NCI-H1436 treated with DMSO at 0.1 percent for 48 hours (cell line): ENCODE measurements at places on chromosomes 1 and 21.
A peak's percentile ranks its signal among the peaks of the same experiment; 100 is the strongest.

DNA sequence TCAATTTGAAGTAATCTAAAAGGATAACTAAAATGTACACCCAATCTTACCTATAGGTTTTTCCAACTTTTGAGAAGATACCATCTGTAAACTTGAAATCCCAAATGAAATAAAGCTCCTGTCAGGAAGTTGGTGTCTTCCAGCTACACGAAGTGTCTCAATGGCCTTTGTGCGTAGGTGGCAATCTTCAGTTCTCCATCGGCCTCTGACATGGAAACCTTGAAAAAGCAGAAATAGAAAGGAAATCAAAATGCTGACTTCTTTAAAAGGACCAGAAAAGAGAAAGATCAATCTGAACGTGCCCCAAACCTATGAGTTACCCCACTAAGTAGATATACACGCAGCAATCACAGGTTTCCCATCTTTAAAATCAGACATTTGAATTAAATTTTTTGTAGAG, 10.0 kb downstream of the MKNK1 start:
- no peak for DNase-seq

DNA sequence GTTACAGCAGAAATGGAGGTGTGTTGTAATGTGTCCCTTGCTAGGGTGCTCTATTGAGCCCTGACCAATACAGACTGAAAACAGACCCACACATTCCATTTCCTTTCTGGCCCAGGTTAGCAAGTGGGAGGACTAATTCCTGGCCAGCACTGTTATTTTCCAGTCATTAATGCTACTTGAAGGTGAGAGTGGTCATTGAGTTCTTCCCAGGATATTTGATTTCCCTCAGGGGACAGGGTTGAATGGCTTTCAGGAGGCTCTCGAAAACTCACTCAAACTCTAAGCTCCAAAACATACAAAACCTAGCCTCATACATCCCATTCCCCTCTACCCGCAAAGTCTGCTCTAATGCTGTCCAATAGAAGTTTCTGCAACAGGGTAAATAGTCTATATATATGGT, 6.2 kb downstream of the LRRC52 start:
- no peak for DNase-seq

DNA sequence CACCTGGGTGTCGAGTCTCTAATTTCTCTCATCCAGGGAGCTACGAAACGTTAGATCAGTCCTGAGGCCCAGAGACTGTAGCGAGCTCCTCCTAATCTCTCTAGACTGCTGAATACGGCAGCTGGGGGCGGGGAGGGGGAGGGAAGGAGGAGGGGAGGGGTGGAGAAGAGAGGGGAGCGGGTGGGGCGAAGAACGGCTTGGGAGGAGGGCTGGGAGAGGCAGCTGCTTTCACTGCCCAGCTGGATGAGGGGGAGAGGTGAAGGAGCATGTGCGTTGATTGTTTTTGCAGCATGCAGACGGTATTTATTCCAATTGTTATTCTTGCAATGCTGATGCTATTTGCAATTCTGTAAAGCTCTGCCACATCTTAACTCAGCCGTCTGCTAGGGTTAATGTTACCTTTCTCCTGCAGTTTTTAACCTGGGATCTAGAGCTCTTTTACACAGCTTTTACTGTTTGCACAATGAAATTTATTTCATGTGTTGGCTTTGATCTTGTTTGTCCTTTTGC, 790 bp downstream of the DNAJC6 start:
- peak; percentile 8 for DNase-seq

- DNase-seq, result no peak
These were observed 73.0 kb upstream of the LAPTM5 start for GRCh38 chr1:30830537-30830936.

GRCh38 chr1:165129568-165130164, 226.8 kb downstream of the LMX1A start:
- no peak for DNase-seq

DNA sequence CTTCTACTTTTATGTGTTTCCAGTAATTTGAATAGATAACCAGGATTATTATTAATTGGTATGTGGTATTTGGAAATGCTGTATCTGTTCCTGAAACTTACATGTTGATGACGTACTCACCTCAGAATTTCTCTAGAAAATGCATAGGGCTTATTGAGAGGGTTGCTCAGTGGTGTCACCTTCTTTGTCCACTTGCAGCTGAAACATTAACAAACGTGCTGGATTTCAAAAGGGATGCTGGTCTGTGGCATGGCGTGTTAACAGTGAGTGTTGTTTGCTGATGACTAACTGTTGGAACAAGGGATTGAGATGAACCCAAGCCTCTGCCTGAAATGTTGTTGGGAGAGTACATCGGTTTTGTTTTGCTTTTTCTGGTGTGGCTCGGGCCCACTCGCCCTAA, 67.9 kb downstream of the S100B start:
- DNase-seq, result no peak

DNA sequence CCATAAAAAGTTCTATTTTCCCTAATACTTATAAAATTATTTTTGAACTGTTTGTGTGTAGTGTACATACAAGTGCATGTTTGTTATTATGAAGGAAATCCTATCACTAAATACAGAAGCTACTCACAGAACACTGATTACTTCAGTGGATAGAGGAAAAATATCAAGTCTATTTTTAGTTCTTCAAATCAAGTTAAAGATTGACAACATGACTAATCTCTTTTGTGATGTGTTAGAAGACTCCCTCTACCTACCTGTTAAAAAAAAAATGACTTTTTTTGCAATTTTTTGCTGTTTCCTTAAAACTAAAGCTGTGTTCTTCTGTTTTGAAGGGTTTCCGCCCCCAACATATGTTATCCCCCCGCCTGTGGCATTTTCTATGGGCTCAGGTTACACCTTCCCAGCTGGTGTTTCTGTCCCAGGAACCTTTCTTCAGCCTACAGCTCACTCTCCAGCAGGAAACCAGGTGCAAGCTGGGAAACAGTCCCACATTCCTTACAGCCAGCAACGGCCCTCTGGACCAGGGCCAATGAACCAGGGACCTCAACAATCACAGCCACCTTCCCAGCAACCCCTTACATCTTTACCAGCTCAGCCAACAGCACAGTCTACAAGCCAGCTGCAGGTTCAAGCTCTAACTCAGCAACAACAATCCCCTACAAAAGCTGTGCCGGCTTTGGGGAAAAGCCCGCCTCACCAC, 45.5 kb downstream of the NCF2 start:
- DNase-seq, result no peak

DNA sequence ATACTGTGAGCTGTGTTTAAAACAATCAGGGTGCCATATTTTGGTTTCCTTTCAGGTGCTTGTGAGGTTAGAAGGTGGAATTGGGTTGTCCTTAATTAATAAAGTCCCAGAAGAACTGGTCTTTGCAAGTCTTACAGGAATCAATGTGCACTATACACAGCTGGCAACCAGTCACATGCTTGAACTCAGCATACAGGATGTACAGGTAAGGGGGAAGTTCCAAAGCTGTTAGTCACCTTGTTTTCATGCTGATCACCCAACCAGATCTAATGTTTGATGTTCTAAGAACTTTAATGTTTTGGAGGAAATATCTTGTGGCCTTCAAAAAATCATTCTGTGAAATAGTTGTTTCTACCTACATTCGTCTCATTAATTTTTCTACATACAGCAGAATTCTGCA, 156.3 kb downstream of the VPS13D start:
- no peak for DNase-seq

DNA sequence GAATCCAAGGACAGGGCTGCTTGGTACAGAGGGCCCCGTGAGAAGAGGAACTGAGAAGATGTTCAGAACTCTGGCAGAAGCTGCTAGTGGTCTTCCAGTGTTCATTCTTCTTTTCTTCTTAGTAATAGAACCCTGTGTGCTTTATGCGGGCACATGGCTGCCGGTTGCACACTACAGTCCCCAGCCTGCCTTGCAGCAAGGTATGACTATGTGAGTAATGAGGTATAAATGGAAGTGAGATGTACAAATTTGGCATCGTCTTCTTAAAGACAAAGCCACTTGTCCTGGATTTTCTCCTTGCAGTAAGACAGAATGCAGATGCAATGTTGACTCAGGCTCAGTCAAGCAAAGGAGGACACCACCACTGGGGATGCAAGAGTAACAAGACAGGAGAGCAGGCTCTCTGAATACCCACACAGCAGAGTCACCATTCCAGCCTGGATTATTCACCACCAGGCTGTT, 15.0 kb upstream of the ATP1B1 start:
- DNase-seq, result no peak

- no peak for DNase-seq
These were observed 1.4 kb upstream of the KLHL21 start for GRCh38 chr1:6603915-6604558.

DNA sequence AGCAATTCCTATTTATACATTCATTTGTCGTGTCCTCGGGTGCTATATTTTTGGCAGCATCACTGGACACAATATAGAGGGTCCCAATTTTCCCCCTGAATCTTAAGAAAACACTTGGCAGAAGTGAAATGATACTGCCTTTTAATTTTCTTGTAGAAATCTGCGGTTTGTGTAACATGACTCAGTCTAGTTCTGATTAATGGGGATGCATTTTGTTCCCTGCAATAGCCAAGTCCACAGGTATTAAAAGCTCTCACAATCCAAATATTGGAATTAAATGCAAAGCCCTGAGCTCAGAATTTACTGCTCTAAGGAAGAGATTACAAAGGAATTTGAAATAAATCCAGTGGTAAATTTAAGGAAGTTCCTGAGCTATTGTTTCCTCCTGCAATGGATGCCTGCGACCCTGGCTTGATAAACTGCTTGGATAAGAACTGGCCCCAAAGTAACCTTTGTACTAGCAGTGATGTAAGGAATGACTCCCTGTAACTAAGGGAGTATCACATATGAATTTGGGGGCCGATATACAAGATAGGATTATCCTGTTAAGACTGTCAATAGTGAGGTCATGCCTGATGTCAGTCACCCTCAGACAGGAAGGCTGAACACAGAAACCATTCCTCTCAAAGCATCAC, 349.7 kb upstream of the C1orf87 start:
- DNase-seq, result no peak

- DNase-seq, result no peak
These were observed 17.2 kb downstream of the JAK1 start for GRCh38 chr1:64948905-64949833.

- DNase-seq, result no peak
These were observed 66.1 kb upstream of the TMPRSS2 start for GRCh38 chr21:41573902-41574690.

DNA sequence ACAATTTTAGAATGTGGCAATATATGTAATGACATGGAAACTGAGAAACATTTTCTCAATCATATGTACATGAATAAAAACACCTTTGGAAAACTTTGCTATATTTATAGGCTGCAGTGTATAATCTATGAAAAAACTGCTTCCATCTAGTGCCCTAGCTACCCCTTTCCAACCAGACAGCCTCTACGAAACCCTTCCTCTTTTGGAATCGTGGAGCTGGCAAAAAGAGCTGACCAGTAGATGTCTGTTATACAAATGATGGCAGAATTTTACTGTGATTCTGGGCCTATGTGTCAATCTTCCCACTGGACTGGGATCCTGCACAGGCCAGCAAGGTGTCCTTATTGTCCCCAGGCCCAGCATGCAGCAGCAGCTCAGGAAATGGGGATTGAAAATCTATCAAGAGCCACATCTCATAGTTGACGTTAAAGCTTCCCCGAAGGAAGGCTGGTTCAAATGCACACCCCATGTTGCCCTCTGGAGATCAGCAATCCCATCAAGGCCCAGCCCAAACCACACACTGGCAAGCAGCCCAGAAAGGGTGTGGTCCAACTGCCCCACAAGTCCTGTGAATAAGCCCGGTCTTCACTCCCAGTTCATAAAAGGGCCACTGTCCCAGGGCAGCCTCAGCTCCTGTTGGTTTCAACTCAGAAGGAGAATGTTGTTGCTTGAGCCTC, 8.8 kb upstream of the FAM20B start:
- no peak for DNase-seq

- no peak for DNase-seq
These were observed 11.5 kb downstream of the ABL2 start for GRCh38 chr1:179217943-179218507.

DNA sequence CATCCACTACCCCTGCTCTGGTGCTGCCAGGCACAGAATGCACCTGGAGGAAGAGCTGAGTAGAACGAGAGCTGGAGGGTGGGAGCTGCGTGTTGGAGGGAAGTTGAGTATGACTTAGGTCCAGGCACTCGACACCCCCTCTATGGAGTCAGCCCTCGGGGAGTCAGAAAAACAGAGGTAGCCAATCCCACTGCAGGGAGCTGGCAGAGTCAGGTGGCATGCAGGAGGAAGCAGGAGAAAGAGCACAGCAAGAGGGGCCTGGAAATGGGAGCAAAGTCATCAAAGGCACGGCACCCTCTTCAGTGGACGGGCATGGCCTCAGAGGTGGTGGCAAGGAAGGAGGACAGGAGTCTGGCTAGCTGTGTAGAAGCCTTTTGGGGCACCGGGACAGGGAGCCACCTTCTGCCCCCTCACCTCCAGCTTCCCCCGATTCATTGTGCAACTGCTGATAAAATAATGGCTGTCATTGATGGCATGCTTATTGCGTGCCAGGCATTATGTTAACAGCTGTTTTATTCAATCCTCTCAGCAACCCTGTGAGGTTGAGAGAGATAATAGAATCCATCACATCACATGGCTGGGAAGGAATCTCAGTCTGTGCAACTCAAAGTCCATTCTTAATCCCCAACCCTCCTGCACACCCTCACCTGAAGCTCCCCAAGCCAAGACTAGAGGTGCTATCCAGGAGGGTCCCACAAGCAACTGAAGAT, 42.0 kb downstream of the C1orf198 start:
- DNase-seq, result no peak

DNA sequence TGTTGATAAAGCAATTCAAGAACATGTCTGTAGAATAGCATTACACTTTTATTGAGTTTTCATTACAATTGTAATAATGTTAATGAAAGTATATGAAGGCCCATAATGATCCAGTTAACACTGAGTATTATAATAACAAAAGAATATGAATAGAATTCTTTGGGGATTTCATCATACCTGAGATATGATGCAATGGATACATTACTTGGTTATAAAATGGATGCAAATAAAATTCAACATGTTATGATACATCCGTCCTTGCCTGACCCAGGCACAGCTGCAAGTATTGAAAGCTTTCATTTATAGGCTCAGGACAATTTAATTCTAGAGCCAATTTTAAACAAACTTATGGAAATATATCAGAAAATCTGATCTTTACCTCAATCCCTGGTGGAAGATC, 8.2 kb upstream of the KCNA3 start:
- no peak for DNase-seq

GRCh38 chr1:118486199-118486598, 301.2 kb upstream of the SPAG17 start:
- DNase-seq, result no peak

DNA sequence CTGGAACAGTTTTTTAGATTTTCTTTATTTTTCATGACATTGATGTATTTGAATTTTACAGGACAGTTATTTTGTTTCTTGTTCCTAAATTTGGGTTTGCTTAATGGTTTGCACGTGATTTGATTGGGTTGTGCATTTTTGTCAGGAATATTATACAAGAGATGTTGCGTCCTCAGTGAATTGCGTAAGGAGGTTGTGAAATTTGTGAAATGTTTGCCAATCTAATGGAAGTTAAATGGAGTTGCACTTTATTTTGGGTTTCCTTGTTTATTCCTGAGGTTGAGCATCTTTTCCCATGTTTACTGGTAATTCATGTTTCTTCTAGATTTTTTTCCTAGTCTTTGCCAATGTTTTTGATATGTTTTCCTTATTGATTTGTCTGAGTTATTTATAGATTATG, 19.9 kb downstream of the ZNF648 start:
- DNase-seq, result no peak
